Fibroblast of villous mesenchyme (primary cell): ENCODE measurements at places on chromosomes 7 and 10. TPM values are rescaled to one million over a fixed set of nuclear protein-coding genes. Genes with fewer than 3 reads are reported as not detected.

GRCh38 chr10:26739071-26739631 is 41.6 kb downstream of the PDSS1 start:
- DNase-seq, result no peak

- DNase-seq, result peak; percentile 9
These were observed 344.1 kb upstream of the PRKCQ start for GRCh38 chr10:6924166-6924565.

GRCh38 chr10:12981570-12981969 is 19.9 kb downstream of the CCDC3 start:
- DNase-seq, result peak; percentile 64

GRCh38 chr7:12648704-12649261 is 38.6 kb upstream of the ARL4A start:
- DNase-seq, result no peak

GRCh38 chr10:64726466-64726865 is 1205.3 kb downstream of the REEP3 start:
- DNase-seq, result no peak

- DNase-seq, result no peak
These were observed 346.8 kb downstream of the ABCA13 start for GRCh38 chr7:48518092-48518491.

MYH16 gene
- not detected in 2 replicates for total RNA-seq

DNA sequence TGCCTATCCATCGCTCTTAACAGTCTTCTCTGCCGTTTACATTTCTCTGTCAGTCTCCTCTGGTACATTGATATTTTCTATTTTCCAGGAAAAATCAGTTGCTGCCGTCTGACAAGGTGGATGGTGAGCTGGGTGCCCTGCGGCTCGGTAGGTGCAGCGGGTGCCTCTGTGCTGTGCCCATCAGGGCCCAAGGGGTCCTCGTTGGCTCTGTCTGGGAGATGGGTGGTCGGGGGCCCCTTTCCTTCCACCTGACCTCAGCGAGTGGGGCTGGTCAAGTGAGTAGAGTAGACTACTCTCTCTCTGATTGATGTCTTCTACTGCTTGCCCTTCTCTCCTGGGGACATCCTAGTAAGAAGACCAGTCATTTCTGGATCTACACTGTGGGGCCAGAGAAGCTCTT is 57.4 kb downstream of the MINDY4 start:
- no peak for DNase-seq

DNA sequence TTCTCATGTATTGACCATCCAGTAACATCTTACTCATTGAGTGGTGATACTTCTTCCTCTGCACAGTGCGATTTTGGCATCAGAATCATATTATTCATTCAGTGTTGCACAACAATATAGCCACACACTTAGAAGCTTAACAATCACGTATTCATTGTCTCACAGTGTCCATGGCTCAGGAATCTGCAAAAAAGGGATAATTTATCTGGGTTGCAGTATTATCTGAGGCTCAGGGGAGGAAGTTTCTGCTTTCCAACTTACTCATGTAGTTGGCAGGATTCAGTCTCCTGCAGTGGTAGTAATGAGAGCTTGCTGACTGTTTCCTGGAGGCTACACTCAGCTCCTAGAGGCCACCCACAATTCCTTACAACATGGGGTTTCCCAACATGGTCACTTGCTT is 803.6 kb downstream of the SORCS1 start:
- peak; percentile 7 for DNase-seq

PTPRN2 gene
- under 0.01 TPM in 1 of 2 replicates, not detected in the other for total RNA-seq

DNA sequence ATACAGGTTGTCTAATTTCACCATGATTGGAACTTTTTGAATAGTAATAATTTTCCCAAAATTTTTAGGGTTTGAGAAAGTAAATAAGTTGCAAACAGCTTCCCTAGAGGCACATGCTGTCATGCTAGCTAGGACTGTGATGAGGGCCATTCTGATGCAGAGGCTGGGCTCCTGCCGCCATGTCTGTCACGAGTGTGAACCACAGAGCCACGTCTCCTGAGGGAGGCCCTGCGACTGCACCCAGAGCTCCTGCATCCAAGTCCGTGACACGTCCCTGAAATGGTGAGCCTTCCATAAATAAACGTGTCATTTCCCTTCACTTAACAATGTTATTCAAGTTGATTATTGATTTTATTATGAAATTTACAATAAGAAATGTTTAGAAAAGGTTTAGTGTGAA is 40.0 kb downstream of the C10orf120 start:
- no peak for DNase-seq

DNA sequence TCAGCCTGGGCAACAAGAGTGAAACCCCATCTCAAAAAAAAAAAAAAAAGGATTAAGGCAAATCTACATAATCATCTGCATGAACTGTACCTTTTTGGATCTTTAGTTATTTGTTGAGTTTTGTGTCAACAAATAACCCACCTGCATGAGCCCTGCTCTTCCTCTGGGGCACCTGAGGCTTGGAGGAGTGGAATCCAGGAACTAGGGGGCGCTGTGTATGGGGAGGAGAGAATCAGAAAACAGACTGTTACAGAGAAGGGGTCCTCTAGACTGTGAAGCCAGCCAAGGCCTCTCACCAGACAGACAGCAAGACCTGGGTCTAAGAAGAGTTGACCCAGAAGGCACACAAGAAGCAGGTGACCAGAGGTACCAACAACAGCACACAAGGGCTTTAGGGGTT is 682.8 kb upstream of the NRP1 start:
- DNase-seq, result no peak

DNA sequence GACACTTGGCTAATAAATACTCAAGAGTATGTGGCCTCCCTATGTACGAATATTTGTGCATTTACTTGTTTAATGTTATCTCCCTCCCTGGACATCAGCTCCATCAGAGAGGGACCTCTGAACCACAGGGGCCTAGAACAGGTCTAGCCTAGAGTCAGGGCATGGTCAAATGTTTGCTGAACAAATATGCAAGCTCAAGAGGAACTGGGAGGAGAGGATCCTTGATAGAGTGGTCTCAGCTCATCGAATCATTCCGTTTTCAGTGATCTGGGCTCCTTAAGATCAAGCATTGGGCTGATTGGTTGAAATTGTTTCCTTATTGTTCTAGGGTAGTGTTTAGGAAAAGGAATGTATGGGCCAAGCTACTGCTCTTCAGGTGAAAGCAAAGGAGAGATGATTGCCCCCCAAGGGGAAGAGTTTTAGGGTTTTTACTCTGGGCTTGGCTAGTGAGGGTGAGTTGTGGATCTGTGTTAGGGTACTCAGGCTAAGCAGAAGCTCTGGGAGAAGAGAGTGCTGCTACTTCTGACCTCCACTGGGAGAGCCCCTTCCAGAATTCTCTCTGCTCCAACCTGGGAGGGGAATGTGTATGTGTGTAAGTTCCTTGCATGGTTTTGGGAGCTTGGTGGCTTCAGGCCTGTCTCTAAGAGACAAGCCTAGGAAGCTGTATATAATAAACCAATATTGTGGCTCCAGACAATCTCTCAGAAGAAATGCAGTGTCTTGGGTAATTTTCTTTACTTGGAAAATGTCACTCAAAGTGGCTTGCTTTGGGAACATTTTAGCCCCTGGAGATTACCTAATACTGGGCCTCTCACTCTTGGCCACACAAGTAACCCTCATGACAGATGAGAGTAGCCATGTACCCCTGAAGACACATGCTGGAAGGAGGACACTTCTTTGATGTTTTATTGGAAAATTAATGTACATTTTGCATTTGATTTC is 110.0 kb downstream of the EMX2 start:
- no peak for DNase-seq

- no peak for DNase-seq
These were observed 84.7 kb upstream of the GPR141 start for GRCh38 chr7:37598824-37599223.

LIPK gene
- not detected in 2 replicates for total RNA-seq

DEPP1 gene
- 17.1 and 29.8 TPM in 2 replicates for total RNA-seq

DNA sequence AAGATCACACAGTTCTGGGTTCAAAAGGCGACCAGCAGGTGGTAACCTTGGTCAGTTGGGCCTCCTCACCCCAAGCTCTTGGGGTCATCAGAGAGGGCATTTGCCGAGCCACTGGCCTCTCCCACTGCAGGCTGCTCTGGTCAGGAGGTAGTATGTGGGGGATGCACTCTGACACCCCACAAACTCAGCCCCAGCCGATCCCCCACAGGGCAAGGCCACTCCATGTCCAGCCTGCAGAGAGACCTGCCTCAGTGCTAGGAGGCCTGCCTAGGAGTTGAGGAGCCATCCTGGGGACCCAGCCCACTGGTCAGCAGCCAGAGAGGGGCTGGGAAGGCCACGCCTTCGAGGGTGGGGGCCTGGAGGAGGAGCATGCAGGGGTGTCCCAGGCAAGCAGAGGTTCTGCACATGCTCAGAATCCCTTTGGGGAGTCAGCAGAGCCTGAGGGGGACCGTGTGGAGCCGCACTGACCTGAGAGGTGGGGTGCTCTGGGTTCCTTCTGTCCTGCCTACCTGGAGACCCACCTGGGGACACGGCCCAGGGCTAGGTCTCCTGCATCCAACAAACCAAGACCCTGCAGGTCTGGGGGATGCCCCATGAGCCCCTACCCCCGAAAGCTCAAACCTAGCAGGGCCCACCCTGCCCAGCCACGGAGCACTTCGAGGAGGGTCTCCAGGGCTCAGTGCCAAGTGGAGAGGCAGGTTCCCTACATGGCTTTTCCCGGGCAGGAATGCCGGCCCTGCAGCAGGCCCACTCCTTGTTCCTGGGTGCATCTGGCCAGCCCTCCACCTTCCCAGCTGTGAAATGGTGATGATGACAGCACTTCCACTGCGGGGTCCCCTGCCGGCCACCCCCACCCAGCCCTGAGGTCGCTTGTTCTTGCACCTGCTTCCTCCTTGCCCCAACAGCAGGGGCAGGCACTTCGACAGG is 58.5 kb downstream of the RASGEF1A start:
- no peak for DNase-seq

ADRB1 gene
- not detected in 2 replicates for total RNA-seq

DNA sequence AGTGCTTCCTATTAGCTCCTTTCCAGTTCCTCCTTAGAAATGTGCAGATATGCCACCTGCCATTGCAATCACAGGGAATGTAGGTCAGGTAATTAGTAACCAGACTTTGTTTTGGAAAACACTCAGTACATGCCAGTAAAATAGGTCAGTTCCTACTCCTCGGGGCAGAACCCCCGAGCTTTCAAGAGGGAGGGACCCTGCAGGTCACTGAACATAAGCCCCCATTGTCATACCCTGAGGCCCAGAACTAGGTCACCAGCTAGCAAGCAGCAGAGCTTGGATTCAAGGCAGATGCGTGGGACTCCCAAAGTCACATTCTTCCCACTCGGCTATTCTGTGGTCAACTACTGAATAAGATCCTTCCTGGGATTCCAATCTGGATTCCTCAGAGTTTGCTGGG is 104.8 kb downstream of the PPP1R3C start:
- peak; percentile 18 for DNase-seq

DNA sequence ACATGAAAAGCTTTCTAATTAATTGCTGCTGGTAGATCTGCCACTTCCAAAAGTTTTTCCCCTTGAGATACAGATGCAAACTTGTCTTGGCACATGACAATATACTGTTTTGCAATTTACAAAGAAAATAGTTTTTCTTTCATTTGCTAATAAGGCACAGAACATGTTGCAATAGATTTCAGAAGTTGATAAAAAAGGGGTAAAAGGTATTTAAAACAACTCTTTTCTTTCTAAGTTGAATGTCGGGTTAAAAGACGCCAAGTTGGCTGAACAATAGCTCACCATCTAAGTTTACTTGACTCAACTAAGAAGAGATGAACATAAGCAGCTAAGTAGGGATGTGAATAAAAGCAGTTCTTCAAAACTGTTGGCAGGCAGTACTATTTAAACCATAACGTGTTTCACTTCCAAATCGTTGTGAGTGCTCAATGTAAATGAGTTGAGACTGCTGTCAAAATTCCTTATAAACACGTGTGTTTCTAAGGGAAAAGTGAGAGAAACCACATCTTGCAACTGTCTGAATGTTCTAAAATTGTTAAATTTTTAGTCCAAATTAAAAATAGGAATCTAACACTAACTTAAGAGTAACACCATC is 14.5 kb upstream of the THSD7A start:
- no peak for DNase-seq

DNA sequence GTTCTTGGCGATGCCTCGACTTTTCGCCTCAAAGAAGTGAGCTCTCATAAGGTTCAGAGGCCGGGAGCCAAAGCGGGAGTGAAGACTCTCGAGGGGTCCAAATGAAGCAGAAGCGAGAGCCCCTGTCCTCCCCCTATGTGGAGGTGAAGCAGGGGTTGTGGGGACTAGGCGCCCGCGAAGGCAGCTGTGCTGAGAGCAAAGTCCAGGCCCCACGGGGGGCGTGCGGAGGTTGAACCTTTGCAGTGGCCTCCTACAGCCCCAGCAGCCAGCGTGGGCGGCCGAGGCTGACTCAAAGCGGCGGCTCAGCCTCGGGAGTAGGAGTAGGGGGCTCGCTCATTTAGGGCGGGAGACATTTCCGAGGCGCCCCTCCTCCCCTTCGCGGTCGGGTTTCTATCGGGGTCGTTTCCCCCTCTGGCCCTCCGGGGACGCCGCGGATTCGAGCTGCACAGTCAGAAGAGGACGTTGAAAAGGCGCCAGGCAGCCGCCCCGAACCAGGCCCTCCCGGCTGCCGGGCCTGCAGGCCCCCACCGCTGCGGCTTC is 553 bp upstream of the ADD3 start:
- DNase-seq, result no peak

DNA sequence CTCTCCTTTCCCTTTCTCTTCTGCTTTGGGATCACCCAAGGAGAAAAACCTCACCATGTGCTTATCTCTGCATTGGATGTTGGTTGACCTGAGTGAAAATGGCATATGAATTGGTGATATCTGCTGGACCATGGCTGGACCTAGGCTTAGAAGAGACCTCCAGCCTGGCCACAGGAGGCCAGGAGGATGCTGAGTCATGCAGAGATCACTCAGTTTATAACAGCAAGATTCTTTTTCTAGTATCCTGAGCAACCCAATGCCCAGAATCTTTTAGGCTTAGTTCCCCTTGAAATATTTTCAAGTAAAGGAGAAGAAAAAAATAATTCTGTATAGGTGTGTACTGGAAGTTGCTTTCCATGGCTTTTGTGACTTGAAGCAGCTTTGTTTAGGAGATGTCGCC is 236.3 kb downstream of the KLF6 start:
- DNase-seq, result no peak

- DNase-seq, result no peak
These were observed 7.4 kb downstream of the MAT1A start for GRCh38 chr10:80281784-80282765.

DNA sequence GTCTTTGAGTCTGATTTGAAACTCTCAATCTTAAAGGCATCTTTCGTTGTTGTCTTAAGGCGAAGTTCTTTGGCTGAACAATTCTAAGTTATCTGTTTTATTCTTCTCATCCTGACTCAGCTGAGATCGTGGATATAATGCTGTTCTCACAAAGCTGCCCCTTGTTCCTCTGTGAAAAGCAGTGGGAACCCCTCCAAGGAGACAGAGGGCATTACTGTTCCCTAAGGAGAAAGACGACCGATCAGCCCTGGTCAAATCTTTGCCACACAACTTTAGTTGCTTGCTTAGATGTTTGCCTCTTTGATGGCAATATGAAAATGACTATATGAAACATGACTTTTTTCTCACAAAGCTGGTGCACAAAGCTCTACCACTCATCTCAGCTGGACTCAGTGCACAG is 1016.7 kb downstream of the REEP3 start:
- no peak for DNase-seq

DNA sequence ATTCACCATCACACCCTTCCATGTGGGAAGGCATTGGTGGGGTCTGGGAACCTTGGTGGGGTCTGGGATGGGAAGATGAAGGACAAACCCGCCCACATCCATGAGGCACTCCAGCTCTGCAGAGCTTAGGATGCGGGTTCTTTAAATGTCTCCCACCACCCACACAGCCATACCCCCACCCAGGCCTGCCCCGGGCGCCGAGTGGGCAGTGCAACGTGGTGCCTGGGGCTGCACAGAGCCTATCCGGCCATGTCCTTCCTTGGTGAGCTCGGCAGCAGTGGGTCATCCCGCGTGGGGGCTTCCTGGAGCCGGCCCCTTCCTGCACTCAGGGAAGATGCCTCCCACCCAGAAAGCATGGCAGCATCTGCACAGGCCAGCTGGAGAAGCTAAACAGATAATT is 163.5 kb upstream of the TCERG1L start:
- no peak for DNase-seq
